ENCODE measurements at places on chromosomes 13 and 19.
A peak's percentile ranks its signal among the peaks of the same experiment; 100 is the strongest.

DNA sequence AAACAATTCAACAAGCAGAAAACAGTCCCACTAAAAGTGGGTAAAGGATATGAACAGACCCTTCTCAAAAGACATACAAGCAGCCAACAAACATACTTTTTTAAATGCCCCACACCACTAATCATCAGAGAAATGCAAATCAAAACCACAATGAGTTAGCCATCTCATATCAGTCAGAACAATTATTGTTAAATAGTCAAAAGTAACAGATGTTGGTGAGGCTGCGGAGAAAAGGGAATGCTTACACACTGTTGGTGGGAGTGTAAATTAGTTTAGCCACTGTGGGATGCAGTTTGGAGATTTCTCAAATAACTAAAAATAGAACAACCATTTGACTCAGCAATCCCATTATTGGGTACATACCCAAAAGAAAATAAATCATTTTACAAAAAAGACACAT lies 8.7 kb downstream of the ZNF529 start:
- no peak for DNase-seq

DNA sequence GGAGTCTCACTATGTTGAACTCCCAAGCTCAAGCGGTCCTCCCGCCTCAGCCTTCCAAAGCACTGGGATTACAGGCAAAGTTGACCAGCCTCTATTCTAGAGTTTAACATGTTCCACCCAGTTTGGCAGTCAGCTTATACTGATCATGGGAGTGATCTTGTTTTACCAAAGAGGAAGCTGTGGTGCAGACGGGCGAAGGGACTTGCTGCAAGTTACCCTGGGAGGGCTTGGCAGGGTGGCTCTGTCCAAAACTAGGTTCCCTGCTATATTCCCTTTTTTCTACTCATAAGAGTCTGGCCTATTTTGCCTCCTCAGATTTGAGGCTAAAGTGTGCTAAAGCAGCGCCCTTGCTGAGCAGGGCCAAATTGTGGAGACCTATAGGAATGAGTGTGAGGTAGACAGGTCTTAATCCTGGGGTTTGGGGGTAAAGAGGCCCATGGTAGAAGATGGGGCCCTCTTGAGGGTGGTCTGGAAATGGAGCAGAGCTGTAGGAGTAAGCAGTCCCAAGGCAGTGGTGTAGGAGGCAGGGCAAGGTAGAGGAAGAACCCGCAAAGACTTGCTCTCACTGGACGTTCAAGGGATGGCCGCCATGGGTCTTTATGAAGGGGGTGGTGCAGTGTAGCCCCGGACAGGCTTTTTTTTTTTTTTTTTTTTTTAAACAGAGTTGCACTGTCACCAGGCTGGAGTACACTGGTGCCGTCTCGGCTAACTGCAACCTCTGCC lies 3.3 kb downstream of the RPS19 start:
- DNase-seq: no peak

DNA sequence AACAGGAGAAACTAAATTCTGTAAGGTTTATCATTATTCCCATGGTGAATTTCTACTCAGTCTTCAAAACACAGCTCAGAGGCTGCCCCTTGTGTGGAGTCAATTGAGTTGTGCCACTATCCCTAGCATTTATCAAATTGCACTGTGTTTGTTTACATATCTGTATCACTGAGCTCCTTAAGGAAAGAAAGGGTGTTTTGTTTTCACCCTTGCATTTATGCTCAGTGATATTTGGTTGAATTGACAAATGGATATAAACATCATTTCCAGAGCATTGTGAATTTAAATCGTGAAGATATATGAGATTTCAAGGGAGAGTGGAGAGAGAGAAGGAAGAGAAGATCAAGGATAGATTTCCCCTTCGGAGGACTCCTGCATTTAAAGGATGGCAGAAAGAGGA lies 55.1 kb upstream of the TNFRSF19 start:
- no peak for DNase-seq

- DNase-seq: no peak
These were observed 23.5 kb downstream of the ZNF544 start for GRCh38 chr19:58252102-58252685.

- peak; percentile 100 for DNase-seq
These were observed at the start of gene PTBP1 for GRCh38 chr19:796692-797527. Gene PTBP1 (plus strand): TSS chr19:797452. CDS start chr19:797498, 46 bp downstream.

- DNase-seq: no peak
These were observed 95.1 kb downstream of the SLC7A1 start for GRCh38 chr13:29500386-29500785.

GRCh38 chr13:95387733-95388207 lies 86.5 kb upstream of the ABCC4 start:
- DNase-seq: no peak

DNA sequence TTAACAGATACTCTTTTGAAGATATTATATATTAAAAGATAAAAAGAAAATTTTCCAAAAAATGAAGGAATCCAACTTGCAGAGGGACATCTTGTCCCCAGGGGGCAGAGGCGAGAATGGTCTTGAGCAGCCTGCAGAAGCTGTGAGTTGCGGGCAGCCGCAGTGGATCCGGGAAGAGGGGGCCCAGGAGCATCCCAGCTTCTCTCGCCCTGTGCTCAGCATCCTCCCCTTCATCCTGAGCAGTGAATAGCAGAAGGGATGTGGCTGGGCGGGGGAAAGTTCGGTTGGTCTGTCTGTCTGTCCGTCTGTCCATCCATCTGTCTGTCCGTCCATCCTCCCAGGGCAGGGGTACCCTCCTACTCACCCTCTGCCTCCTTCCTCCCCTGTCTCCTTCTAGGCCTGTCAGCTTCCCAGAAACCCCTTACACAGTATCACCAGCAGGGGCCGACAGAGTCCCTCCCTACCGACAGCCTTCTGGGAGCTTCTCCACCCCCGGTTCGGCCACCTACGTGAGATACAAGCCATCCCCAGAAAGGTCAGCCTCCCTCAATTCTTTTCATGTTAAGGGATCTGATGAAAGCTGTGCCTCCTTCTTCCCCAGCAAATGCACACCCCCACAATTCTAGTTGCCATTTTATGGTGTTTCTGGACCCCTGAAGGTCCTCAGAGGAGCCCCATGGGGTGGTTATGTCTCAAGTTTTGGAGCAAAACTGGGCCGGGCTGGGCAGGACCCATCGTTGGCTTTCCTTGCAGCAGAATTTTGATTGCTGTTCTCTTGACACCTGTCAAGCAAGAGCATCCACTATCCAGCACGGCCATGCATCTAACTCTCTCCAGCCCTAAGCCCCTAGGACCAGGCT lies 81.6 kb downstream of the DPF1 start:
- peak; percentile 65 for DNase-seq

DNA sequence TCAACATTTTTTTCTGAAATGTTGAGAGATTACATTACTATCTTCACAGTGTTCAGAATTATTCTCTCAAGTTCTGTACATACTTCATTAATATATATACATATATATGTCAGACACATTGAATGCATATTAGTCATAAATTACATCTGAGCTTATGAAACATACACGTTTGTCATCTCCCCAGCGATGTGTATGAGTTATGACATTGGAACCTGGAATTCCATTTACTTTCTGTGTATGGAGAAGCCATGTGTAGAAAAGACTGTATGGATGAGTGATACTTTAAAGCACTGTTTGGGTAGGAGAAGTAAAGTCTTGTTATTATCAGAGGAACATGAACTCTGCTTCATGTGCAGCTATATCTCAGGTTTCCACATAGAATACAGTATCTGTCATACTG lies 167.2 kb downstream of the FGF14 start:
- no peak for DNase-seq

All from hypothalamus (tissue), 51 donors.